ENCODE measurements at places on chromosomes 13 and 19. TPM values are rescaled to one million over a fixed set of nuclear protein-coding genes. Genes with fewer than 3 reads are reported as not detected.

Gene OXGR1
- polyA plus RNA-seq, result 5.5 TPM

Gene MATK
- polyA plus RNA-seq, result 1.0 TPM

DNA sequence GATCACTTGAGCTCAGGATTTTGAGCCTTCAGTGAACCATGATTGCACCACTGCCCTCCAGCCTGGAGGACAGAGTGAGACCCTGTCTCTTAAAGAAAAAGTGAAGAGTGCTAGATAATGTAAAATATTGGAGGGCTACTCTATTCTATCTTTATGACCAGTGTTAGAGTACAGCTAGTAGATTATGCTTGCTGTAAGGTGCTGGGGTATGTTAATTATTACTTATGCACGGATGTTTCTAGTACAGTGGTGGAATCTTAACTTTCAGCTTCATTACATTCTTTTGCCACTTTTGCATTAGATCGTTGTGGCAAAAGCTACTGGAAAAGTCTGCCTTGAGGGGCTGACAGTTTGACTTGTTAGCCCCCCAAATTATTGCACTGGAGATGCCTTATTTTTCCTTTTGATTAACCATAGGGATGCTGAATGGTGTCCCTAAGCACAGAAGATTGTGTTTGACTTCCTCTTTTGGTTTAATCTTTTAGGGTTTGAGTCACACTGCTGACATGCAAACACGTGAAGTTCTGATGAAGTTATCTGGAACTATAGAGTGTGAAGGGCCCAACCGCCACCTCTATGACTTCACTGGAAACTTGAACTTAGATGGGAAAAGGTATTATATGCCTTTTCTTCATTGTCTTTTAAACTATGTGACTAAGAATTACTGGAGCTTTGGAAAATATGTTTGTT is 169.8 kb downstream of the ATP8A2 start:
- no peak for DNase-seq

GRCh38 chr13:112674412-112675365 is 15.1 kb upstream of the ATP11A start:
- no peak for DNase-seq

GRCh38 chr19:4814625-4815425 is 16.7 kb downstream of the TICAM1 start:
- no peak for DNase-seq

DNA sequence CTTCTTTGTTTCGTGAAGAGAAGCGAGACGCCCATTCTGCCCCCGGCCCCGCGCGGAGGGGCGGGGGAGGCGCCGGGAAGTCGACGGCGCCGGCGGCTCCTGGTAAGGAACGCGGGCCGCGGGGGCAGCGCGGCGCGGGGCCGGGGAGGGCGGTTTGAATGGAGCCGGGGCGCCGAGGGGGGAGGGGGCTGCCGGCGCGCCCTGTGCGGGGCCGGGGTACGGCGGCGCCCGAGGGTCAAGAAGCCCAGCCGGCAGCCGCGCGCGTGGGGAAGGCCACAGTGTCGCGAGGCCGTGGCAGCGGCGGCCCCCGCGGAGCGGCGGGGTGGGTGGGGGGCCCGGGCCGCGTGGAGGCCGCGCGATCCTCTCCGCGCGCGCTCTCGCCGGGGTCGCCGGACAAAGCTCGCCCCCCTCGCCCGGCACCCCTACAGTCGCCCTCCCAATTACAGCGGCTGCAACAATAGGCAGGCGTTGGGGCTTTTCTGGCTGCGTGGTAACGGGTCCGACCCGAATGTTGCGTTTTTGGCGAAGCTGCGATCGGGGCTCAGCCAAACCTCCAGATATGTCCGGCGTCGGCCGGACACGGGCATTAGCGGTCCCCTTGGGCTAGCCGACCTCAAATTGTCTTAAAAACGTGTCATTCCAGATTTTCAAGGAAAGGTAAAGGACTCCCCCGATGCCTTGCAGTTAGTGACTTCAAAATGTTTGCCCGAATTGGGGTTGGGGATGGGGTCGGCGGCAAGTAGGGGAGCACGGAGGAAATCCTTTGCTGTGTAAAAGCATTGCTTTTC is 437 bp downstream of the SMARCA4 start:
- DNase-seq, result no peak

GRCh38 chr19:4745986-4746385 is 22.3 kb upstream of the DPP9 start:
- DNase-seq, result no peak
